ENCODE measurements at places on chromosomes 4 and X.
A peak's percentile ranks its signal among the peaks of the same experiment; 100 is the strongest.

GRCh38 chrX:69318651-69319340 lies 153.5 kb upstream of the PJA1 start:
- no peaks in the 10 kb centered on the region for H3K36me3 ChIP-seq
- H3K4me1 ChIP-seq = peaks cover 25% of the 10 kb centered on the region
- H3K27me3 ChIP-seq = no peaks in the 10 kb centered on the region
- no peak overlapping the region for H3K27ac ChIP-seq
- no peak overlapping the region for H3K4me3 ChIP-seq

DNA sequence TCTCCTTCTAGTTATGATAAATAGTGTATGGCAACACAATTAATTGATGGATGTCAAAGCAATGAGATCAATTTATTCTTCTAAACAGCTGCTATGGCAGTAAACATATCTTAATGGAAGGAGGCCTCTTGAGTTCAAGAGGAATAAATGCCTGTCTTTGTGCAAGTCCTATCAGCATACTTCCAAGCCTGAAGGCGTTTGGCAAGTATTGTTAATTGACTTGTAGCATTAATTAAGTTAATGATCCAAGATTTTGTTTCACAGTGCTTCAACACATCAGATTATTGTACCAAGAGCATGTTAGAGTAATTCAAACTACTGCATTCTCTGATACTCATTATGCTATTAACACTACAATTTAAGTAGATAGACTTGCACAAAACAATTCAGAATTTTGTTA lies 144.8 kb downstream of the FAT4 start:
- peaks cover 61% of the 10 kb centered on the region for H3K4me1 ChIP-seq
- H3K4me3 ChIP-seq = no peak overlapping the region
- H3K36me3 ChIP-seq = no peaks in the 10 kb centered on the region
- no peak overlapping the region for H3K27ac ChIP-seq

DNA sequence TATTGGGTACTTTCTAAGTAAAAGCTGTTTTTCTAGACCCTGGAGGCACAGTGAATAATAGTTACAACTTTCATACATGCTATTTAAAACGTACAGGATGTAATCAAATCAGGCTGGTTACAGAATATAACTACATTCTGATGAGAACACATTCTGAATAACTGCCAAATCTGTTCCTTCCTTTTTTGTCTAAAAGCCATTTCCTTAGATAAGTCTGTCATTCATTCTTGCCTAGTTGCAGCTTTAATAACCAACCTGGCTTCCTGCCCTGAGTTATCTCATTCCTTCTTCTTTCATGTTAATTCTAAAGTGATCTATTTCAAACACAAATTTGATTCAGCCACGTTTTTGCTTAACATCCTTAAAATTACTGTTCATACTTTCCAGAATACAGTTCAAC lies 189.7 kb upstream of the ITM2A start:
- H3K36me3 ChIP-seq = no peaks in the 10 kb centered on the region
- H3K27me3 ChIP-seq = no peaks in the 10 kb centered on the region
- peak overlapping the region; percentile 34 for H3K27ac ChIP-seq
- H3K4me1 ChIP-seq = peaks cover 7% of the 10 kb centered on the region
- no peak overlapping the region for H3K4me3 ChIP-seq

GRCh38 chr4:121791481-121791880 lies 9.6 kb upstream of the EXOSC9 start:
- no peak overlapping the region for H3K27ac ChIP-seq
- H3K36me3 ChIP-seq = no peaks in the 10 kb centered on the region
- no peaks in the 10 kb centered on the region for H3K27me3 ChIP-seq
- no peak for DNase-seq

DNA sequence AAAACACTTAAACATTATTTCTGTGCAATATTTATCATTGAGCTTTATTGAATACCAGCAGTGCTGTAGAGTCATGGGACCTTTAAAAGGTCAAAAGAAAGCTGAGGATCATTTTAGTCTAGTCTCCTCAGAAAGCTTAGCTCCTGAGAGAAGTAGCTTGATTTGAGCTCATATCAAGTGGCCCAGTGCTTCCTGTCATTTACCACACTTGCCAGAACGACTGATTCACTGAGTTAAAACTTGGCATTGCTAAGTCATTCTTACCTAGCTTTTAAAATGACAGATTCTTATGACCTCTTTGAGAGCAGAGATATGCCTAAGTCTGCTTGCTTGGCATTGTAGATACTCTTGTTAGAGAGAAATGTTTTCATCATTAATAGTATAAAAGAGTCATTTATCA lies 15.2 kb downstream of the SEPTIN11 start:
- H3K4me1 ChIP-seq = peaks cover 9% of the 10 kb centered on the region
- H3K36me3 ChIP-seq = no peaks in the 10 kb centered on the region
- no peaks in the 10 kb centered on the region for H3K27me3 ChIP-seq
- H3K4me3 ChIP-seq = no peak overlapping the region
- H3K27ac ChIP-seq = no peak overlapping the region
- no peak for DNase-seq

- H3K4me1 ChIP-seq = peaks cover 18% of the 10 kb centered on the region
- H3K27me3 ChIP-seq = no peaks in the 10 kb centered on the region
- H3K4me3 ChIP-seq = no peak overlapping the region
Measured at GRCh38 chr4:76722838-76723237, 175.1 kb downstream of the SOWAHB start.

GRCh38 chr4:117634716-117635115 lies 399.6 kb upstream of the NDST3 start:
- no peak overlapping the region for H3K4me3 ChIP-seq
- no peaks in the 10 kb centered on the region for H3K27me3 ChIP-seq
- H3K4me1 ChIP-seq = no peaks in the 10 kb centered on the region
- H3K27ac ChIP-seq = no peak overlapping the region
- no peak for DNase-seq
- no peaks in the 10 kb centered on the region for H3K36me3 ChIP-seq

- no peaks in the 10 kb centered on the region for H3K36me3 ChIP-seq
- no peak for DNase-seq
Measured at GRCh38 chrX:109776986-109777385, 43.9 kb upstream of the ACSL4 start.

DNA sequence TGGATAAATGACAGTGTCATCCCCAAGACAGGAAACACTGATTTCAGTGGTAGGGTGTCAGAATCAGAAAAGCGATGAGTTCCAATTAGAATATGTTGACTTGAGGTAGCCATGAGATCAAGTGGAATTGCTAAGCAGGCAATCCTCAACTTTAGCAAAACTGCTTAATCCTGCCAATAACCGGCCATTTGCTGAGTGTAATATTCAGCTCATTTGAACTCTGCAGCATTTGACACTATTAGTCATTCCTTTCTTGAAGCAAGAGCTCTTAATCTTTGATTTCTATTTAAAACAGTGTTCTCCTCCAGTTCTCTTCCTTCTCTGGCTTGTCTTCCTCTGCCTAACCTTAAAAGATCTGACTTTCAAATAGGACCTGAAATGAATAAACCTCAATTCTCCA lies 68.7 kb upstream of the DCLK2 start:
- DNase-seq = no peak
- peaks cover 23% of the 10 kb centered on the region for H3K4me1 ChIP-seq
- H3K36me3 ChIP-seq = no peaks in the 10 kb centered on the region
- no peak overlapping the region for H3K27ac ChIP-seq
- no peak overlapping the region for H3K4me3 ChIP-seq
- H3K27me3 ChIP-seq = no peaks in the 10 kb centered on the region

GRCh38 chr4:94345266-94345665 lies 2.6 kb upstream of the HPGDS start:
- no peaks in the 10 kb centered on the region for H3K4me1 ChIP-seq
- H3K4me3 ChIP-seq = no peak overlapping the region
- H3K27me3 ChIP-seq = no peaks in the 10 kb centered on the region
- no peak overlapping the region for H3K27ac ChIP-seq
- DNase-seq = no peak

GRCh38 chr4:24650849-24651640 lies 66.7 kb upstream of the DHX15 start:
- no peak overlapping the region for H3K27ac ChIP-seq
- no peak for DNase-seq
- H3K4me3 ChIP-seq = no peak overlapping the region
- H3K36me3 ChIP-seq = no peaks in the 10 kb centered on the region
- H3K4me1 ChIP-seq = no peaks in the 10 kb centered on the region

GRCh38 chrX:140509468-140510305 lies 4.8 kb upstream of the SOX3 start:
- DNase-seq = no peak
- no peaks in the 10 kb centered on the region for H3K36me3 ChIP-seq
- no peaks in the 10 kb centered on the region for H3K4me1 ChIP-seq
- H3K27me3 ChIP-seq = peaks cover 57% of the 10 kb centered on the region
- no peak overlapping the region for H3K4me3 ChIP-seq

- no peak within 1 kb of the TSS for H3K4me3 ChIP-seq
- no peaks in the 10 kb centered on the region for H3K27me3 ChIP-seq
Measured at GRCh38 chrX:154409222-154409871, at the start of gene DNASE1L1. TSS of gene DNASE1L1 (minus strand) at chrX:154409254. CDS start at chrX:154405568, 3,686 bp downstream.

DNA sequence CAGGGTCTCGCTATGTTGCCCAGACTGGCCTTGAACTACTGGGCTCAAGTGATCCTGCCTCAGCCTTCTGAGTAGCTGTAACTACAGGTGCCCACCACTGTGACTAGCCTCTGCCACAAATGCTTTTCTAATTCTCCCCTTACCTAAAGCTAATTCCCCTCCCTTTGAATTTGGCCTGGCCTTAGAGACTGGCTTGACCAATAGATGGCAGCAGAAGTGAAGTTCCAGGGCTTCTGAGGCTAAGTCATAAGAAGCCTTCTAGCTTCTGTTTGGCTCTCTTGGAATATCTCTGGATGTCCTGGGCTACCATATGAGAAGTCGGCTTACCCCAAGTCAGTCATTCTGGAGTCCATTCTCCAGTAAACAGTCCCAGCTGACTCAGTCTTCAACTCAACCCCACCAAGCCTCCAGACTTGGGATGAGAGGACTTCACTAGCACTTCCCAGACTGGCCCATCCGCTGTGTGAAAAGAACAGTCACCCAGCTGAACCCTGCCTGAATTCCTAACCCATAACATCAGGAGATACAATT lies 61.0 kb downstream of the HPRT1 start:
- no peaks in the 10 kb centered on the region for H3K4me1 ChIP-seq
- no peaks in the 10 kb centered on the region for H3K27me3 ChIP-seq
- no peaks in the 10 kb centered on the region for H3K36me3 ChIP-seq
- peak; percentile 60 for DNase-seq

GRCh38 chrX:121254336-121254735 lies 206.9 kb downstream of the GLUD2 start:
- no peaks in the 10 kb centered on the region for H3K4me1 ChIP-seq
- peak; percentile 33 for DNase-seq
- no peaks in the 10 kb centered on the region for H3K27me3 ChIP-seq
- H3K27ac ChIP-seq = no peak overlapping the region

DNA sequence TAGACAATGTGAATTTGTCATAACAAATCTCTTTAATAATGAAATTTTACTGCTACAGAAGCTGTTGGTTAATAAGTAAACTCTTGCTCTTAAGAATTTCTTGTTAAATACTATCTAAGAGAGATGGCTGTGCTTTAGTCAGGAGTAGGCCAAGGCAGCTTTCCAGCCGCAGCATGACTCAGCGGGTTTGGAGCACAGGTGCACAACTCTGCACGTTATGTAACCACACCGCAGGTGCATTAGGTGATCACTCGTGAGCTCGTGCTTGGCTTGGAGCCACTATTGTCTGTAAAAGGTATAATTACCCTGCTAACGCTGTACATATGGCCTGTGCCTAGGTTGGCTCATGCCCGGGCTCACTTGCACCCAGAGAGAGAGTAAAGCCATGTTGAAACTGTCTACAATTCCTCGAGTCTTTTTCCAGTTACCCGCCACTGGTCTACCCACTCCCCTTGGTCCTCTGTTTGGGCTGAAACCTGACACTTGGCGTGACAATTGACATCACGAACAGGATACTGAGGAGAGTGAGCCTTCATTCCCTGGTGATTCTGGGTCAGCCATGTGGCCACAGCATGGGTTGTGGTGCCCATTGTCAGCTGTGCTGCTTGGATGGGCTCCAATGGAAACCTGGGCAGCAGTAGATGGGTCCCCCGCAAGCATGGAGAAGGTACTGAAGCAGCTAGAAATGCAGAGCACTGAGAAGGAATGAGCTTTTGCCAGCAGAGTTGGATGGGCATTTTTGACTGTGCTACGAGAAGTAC lies 18.4 kb upstream of the ANAPC4 start:
- DNase-seq = no peak
- no peak overlapping the region for H3K4me3 ChIP-seq
- H3K36me3 ChIP-seq = no peaks in the 10 kb centered on the region
- no peak overlapping the region for H3K27ac ChIP-seq

GRCh38 chrX:70806081-70806480 lies 102.4 kb downstream of the TEX11 start:
- no peaks in the 10 kb centered on the region for H3K36me3 ChIP-seq
- H3K4me3 ChIP-seq = no peak overlapping the region
- no peaks in the 10 kb centered on the region for H3K4me1 ChIP-seq
- H3K27me3 ChIP-seq = peaks cover 6% of the 10 kb centered on the region
- DNase-seq = no peak
- H3K27ac ChIP-seq = no peak overlapping the region

- H3K4me1 ChIP-seq = no peaks in the 10 kb centered on the region
- no peaks in the 10 kb centered on the region for H3K36me3 ChIP-seq
- no peaks in the 10 kb centered on the region for H3K27me3 ChIP-seq
- H3K27ac ChIP-seq = no peak overlapping the region
Measured at GRCh38 chr4:71609651-71610050, 174.2 kb downstream of the GC start.

GRCh38 chrX:106397788-106398538 lies 213.8 kb upstream of the RADX start:
- no peaks in the 10 kb centered on the region for H3K27me3 ChIP-seq
- no peaks in the 10 kb centered on the region for H3K4me1 ChIP-seq
- no peak overlapping the region for H3K27ac ChIP-seq
- no peaks in the 10 kb centered on the region for H3K36me3 ChIP-seq
- no peak overlapping the region for H3K4me3 ChIP-seq

DNA sequence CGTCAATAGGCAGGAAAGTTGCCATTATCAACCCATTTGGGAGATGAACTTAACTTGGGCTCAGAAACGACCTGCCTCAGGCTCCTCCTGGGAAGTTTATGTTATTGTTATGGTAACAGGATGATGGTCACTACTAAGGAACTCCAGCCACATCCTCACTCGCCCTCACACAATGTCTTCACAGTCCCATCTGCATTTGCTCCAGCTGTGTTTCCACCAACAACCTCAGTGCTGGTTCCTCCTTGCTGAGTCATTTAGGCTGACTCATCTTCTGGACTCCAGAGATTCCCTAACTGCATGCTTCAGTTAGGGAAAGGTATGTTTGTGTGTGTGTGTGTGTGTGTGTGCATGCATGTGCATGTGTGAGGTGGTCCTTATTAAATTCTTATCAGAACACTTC lies 293.4 kb upstream of the BOD1L1 start:
- no peak overlapping the region for H3K4me3 ChIP-seq
- peaks cover 10% of the 10 kb centered on the region for H3K4me1 ChIP-seq
- no peak overlapping the region for H3K27ac ChIP-seq
- DNase-seq = peak; percentile 63

Measured in A673 (cell line).